Renal cortical epithelial cell (primary cell): ENCODE measurements at places on chromosomes 1 and 21.

DNA sequence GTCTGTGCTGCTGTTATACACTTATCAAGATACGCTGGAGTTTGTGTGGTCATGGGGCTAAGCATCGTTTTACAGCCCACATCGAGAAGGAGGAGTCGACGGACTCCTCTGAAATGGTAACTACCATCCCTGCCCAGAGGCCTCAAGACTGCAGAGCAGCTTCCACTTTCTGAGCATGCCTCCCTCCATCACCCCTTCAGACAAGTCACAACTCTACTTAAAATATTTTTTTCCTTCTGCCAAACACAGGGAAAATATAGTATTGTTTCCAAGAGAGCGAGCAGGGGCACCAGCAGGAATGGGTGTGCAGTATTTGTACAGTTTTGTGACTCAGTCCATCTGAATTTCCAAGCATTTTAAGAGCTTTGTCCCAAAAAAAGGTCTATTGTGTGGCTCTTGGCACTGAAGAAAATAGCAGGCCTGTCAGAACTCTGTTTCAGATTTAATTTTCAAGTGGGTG is 14.1 kb downstream of the EVA1C start:
- DNase-seq: peak; percentile 11

- no peak for DNase-seq
Measured at GRCh38 chr1:173798078-173798477, 26.4 kb upstream of the DARS2 start.

DNA sequence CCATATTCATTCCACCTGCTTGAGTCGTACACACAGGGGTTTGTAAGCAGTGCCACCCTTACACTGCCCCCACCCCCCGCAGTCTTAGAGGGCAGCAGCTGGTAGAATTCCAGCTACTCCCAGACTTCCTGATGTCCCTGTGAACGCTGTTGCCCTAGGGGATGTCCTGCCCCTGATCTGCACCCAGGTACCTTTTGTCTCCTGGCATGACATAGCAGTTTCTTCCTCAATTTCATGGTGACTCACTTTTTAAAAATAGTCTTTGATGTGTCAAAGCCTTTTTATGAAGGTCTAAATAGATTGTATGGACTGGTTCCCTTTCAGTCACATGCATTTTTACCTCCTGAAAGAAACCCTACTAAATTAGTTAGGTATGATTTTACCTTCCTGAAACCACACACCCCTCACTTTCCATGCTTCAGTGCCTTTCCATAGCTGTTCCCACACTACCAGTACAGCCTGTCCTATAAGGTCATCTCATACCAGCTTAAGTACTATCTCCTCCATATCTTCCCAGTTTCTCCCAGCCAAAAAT is 76.4 kb downstream of the ST3GAL3 start:
- DNase-seq: peak; percentile 75

GRCh38 chr1:192227330-192227729 is 69.1 kb downstream of the RGS18 start:
- DNase-seq: no peak

- DNase-seq: peak; percentile 8
Measured at GRCh38 chr1:191963286-191963685, 195.0 kb upstream of the RGS18 start.
